ENCODE measurements at places on chromosomes 5 and 9.
A peak's percentile ranks its signal among the peaks of the same experiment; 100 is the strongest.

DNA sequence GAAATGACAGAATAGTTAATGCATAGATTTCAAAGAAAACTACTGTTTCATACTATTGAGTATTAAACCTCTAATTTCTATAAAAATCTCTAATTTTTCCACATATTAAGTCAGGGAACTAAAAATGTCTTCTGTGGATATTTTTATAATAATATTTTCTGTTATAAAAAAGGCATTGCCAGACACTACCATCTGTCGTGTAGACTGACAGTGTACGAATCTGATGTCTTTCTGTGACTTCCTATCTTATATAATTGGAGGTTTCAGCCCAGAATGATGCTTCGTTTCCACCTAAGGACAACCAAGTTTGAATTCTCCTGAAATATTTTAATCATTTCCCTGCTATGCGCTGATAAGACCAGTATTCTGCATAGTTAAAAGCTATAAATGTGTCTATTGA, 456.6 kb upstream of the ARRDC3 start:
- H3K27ac ChIP-seq = no peak overlapping the region
- no peaks in the 10 kb centered on the region for H3K4me1 ChIP-seq
- no peaks in the 10 kb centered on the region for H3K36me3 ChIP-seq
- H3K4me3 ChIP-seq = no peak overlapping the region
- H3K27me3 ChIP-seq = no peaks in the 10 kb centered on the region
- DNase-seq = no peak

DNA sequence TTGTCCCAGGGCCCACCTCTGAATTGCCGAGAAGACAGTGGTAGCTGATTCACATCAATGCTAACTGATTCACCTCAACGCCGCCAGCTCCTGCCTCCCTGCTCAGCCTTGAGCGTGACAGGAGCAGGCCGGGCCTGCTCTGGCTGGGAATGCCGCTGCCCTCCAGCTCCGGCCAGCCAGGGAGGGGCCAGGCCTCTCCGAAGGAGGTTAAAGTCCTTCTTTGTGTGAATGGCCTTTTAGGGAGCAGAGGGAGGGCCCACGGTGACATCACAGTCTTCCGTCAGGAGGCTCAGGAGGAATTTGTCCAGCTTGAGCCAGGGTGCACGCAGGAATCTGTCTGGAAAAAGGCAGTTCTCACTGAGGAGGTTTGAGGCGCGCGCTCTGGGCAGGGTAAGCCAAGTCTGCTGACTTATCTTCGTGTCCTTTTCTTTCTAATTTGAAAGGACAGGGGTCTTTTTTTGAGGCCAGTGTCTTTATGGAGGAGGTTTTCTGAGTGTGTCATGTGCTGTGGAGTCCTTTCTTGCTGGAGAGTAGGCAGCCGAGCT, 82.7 kb downstream of the C9orf152 start:
- no peak overlapping the region for H3K4me3 ChIP-seq
- H3K36me3 ChIP-seq = no peaks in the 10 kb centered on the region
- no peak for DNase-seq

DNA sequence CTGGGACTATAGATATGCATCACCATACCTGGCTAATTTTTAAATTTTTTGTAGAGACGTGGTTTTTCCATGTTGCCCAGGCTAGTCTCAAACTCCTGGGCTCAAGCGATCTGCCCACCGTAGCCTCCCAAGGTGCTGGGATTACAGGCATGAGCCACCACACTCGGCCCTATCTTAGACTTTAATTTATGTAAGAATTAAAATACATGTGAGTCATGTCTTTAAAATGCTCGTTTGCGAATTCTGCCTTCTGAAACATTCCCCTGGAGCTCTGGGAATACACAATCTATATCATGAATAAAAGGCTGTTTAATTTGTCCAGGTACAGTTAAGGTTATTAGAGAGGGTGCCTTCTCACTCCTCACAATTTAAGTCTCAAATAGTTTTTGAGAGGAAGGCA, 32.8 kb downstream of the RHOBTB3 start:
- no peaks in the 10 kb centered on the region for H3K27me3 ChIP-seq
- no peaks in the 10 kb centered on the region for H3K36me3 ChIP-seq
- DNase-seq = no peak
- H3K4me1 ChIP-seq = peaks cover 15% of the 10 kb centered on the region

DNA sequence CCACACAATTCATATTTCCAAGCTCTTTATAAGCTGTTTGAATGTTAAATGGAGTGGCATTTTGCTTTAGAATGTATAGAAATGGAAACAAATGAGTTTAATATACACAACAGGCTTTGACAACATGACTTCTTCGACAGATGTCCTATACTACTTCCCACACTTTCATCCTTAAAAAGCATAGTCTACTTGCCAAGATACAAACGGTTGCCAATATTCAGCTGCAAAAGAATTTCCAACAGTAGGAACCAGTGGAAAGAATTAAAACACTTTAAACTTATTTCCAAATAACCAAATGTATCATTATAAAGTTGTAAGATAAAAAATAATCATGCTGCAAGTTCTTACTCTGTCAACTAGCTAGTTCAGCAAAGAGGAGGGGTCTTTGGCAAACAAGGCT, 456.4 kb downstream of the PDE4D start:
- no peak for DNase-seq
- no peaks in the 10 kb centered on the region for H3K27me3 ChIP-seq

- no peaks in the 10 kb centered on the region for H3K27me3 ChIP-seq
- peak within 1 kb of the TSS; percentile 41 for H3K4me3 ChIP-seq
- peak within 1 kb of the TSS; percentile 75 for H3K27ac ChIP-seq
- H3K36me3 ChIP-seq = no peaks in the 10 kb centered on the region
Measured at GRCh38 chr9:114930056-114930812, at the start of gene TNFSF8. TNFSF8 (minus strand) TSS chr9:114930591; CDS start chr9:114930303, 288 bp downstream.

DNA sequence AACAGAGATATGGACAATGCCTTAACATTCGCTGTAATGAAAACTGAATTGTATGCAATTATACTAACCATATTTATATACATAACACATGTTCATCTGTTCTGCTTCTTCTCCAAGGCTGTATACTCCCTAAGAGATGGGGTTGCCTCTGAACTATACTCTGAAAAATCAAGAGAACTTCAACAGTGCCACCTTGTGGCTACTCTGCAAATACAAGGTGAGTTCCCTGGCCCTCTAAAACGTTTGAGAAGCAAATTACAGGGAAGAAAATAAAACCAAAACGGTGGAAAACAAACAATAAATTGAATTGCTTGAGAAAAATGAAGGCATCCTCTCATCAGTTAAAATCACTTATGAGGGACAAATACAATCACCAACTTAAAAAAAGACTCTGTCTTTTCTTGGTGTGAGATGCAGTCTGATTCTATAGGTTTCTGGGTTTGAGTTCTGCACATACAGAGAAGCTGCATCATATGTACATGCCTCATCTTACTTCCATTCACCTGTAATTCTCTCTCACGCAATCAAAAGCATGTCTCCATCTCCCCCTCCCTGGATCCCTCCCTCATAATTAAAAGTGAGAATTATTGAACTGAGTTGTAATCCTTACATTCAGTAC, 98.6 kb downstream of the FBXW11 start:
- DNase-seq = no peak
- H3K36me3 ChIP-seq = peaks cover 9% of the 10 kb centered on the region
- H3K27ac ChIP-seq = no peak overlapping the region
- no peaks in the 10 kb centered on the region for H3K27me3 ChIP-seq
- no peaks in the 10 kb centered on the region for H3K4me1 ChIP-seq
- no peak overlapping the region for H3K4me3 ChIP-seq

DNA sequence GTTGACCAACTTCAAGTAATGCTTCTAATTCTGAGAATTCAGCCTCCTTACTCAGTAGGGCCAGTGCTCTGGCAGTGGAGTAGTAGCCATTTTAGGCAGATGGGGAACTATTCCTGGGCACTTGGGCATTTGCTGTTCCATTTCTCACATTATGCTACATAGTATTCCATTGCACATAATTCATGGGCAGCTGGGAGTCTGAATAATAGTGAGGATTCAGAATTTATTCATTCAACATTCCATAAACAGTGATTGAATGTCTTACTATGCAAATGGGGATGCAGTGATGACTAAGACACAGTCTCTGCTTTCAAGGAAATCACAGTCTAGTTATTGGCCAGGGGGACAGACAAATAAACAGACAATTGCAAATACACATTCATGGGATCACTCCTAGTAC, 301.0 kb upstream of the KCNN2 start:
- H3K27me3 ChIP-seq = no peaks in the 10 kb centered on the region
- no peak overlapping the region for H3K4me3 ChIP-seq
- no peaks in the 10 kb centered on the region for H3K4me1 ChIP-seq
- H3K27ac ChIP-seq = no peak overlapping the region
- no peaks in the 10 kb centered on the region for H3K36me3 ChIP-seq

DNA sequence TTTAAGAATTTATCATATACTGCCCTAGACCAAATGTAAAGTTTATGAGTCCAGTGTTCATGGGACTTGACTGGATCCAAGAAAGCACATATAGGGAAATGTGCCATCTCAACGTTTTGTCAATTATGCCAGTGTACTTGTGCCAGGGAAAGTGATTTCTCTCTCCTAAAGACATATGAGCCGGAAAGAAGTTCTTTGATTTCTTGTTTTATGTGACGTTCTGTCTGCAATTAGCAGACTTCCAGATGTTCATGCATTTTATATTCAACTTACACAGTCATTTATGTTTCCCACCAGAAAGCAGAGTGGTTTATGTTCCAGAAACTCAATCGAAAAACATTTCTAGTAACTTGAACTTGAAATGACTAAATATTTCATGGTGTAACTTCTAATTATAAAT, 203.8 kb downstream of the FAM170A start:
- H3K27ac ChIP-seq = no peak overlapping the region
- H3K36me3 ChIP-seq = no peaks in the 10 kb centered on the region
- H3K27me3 ChIP-seq = no peaks in the 10 kb centered on the region
- H3K4me3 ChIP-seq = no peak overlapping the region
- no peaks in the 10 kb centered on the region for H3K4me1 ChIP-seq

GRCh38 chr5:123585871-123586270, 73.9 kb downstream of the CSNK1G3 start:
- no peak overlapping the region for H3K4me3 ChIP-seq
- peaks cover 6% of the 10 kb centered on the region for H3K36me3 ChIP-seq
- H3K4me1 ChIP-seq = no peaks in the 10 kb centered on the region

DNA sequence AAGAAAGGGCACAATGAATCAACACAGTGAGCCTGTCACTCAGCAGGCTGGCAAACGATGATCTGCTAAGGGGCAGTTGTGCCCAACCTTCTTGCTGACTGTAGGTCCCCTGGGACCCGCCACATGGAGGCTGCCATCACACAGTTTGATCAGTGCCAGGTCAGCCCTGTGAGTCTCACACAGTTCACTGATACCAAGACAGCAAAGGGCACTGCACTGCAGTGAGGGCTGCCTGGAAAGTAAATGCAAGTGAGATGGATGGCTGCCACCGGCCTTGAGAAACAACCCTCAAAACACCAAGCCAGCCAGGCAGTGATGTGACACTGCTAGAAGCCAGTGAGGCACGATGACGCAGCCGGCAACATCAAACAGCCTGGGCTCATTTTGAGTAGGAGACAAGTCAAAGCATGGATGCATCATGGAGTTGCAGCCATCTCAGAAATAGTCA, 30.3 kb downstream of the FOXD1 start:
- no peak overlapping the region for H3K4me3 ChIP-seq
- peaks cover 42% of the 10 kb centered on the region for H3K27me3 ChIP-seq
- no peaks in the 10 kb centered on the region for H3K4me1 ChIP-seq
- no peak for DNase-seq

DNA sequence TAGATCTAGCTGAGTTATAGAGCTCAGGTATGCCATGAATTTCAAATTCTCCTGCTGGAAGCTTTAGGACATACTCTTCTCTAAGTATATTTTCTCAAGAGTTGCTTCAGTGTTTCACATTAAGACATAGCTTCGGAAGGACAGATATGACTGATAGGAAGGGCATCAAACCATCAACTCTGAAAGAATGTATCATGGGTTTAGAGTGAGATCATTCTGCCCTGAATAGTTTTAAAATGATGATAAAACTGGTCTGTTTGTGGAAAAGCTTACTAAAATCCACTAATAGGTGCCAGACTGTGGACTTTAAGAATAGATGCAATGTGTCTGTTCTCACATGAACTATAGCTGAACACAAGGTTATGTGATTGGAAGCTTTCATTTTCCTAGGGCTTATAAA, 8.4 kb downstream of the SPEF2 start:
- no peak for DNase-seq
- no peaks in the 10 kb centered on the region for H3K36me3 ChIP-seq
- H3K4me3 ChIP-seq = no peak overlapping the region
- no peaks in the 10 kb centered on the region for H3K4me1 ChIP-seq

DNA sequence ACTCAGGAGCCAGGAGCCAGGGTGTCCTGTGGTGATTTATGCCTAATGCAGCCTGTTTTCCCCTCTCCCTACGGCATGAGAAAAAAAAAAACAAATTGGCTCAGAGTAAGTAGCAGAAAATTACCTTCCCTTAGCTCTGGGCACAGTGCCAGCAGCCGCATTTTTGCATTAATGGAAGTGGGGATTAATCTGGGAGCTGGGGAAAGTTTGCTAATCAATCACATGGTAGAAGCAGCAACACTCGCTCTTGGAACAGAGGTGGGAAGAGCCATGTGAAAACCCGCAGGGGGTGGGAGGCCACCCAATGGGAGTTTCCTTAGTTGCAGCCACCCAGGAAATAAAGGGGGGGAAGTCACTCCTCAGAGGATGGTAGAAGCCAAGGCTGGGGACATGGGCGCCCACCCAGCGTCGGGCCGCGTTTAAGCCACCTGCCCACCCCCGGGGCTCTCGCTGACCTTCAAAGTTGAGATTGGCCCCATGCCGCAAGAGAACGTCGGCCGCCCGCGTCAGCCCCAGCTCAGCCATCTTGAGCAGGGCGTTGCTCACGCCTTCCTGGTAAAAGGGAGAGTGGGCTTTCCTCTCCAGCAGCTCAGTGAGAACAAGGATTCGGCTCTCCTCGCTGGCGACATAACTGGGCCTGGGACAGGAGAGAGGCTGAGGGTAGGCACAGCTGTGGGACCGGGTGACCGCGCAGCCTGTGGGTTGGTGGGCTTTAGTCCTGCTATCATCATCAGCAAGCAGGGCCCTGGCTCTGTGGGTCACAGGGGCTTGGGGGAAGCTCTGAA, 1.7 kb downstream of the ASB6 start:
- DNase-seq = no peak
- peaks cover 29% of the 10 kb centered on the region for H3K36me3 ChIP-seq
- peaks cover 23% of the 10 kb centered on the region for H3K4me1 ChIP-seq
- H3K4me3 ChIP-seq = no peak overlapping the region
- no peaks in the 10 kb centered on the region for H3K27me3 ChIP-seq

DNA sequence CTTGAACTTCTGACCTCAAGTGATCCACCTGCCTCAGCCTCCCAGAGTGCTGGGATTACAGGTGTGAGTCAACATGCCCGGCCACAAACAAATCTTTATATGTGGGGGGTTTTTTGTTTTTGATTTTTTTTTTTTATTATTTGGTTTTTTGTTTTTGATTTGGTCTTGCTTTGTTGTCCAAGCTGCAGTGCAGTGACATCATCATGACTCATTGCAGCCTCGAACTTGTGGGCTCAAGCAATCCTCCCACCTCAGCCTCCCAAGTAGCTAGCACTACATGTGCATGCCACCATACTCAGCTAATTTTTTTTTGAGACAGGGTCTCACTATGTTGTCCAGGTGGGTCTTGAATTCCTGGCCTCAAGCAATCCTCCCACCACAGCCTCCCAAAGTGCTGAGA, 42.4 kb downstream of the ALDH7A1 start:
- no peak overlapping the region for H3K27ac ChIP-seq
- H3K4me3 ChIP-seq = no peak overlapping the region
- no peak for DNase-seq
- H3K4me1 ChIP-seq = no peaks in the 10 kb centered on the region
